ENCODE measurements at places on chromosomes 7 and 10. TPM values are rescaled to one million over a fixed set of nuclear protein-coding genes. Genes with fewer than 3 reads are reported as not detected.

DNA sequence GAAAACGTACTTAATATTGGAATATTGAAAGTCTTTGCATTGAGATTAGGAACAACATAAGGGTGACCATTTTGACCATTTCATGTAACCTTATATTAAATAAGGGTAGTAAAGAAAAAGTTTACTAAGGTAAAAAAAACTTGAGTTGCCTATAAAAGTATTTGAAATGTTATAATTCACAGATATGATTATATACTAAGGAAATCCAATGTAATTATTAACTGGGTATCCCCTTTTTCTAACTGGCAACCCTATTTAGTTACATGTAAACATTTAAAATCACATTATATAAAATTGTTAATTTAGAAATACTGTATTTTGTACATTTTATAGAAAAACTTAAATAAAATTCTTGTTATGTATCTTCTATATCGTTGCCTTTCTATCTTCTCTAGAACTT lies 64.2 kb downstream of the TRIM24 start:
- no peak for DNase-seq

- DNase-seq, result no peak
Observed at GRCh38 chr10:92742331-92743228, 52.8 kb downstream of the HHEX start.

DNA sequence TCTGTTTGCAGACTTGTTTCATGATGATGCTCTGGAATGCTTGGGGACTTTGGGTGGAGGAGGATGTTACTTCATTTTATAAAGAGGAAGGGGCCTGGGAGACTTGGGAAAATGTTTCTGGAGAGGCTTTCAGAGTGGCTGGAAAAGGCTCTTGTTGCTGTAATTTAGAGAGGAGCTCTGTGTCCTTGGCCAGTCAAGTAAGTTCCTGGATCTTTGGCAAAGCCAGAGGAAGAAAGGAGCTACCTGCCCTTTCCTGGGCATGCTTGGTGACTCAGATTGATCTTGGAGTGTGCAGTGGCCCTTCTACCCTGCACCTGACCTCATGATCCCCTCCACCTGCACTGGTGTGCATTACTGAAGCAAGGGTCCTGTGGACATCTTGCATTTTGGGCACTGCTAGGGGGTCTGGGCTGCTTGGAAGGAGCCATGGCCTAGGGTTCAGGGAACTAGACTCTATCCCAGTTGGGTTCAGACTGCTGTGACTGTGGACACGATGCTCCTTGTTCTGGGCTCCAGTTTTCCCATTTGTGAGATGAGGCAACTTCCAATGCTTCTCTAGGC lies 56.1 kb downstream of the ADCYAP1R1 start:
- DNase-seq, result no peak

- DNase-seq, result no peak
Observed at GRCh38 chr7:1093916-1094508, 6.1 kb downstream of the GPER1 start.

- DNase-seq, result no peak
Observed at GRCh38 chr7:79593866-79594301, 140.4 kb upstream of the MAGI2 start.

DNA sequence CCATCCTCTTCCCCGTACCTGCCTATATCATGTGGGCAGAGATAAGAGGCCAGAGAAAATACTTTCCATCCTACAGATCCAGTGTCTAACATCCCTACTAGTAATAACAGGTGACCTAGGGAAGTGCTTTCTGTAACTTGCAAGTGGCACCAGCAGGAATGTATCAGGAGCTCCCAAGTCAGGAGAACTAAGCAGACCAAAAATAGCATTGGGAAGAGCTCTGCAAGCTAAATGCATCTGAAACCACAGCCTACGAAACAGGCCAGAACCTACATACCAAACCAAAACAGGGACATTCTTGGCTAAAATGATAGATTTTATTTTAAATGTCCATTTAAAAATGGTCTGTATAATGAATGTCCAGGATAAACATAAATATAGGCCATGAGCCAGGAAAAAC lies 680.8 kb downstream of the PHTF2 start:
- no peak for DNase-seq

DNA sequence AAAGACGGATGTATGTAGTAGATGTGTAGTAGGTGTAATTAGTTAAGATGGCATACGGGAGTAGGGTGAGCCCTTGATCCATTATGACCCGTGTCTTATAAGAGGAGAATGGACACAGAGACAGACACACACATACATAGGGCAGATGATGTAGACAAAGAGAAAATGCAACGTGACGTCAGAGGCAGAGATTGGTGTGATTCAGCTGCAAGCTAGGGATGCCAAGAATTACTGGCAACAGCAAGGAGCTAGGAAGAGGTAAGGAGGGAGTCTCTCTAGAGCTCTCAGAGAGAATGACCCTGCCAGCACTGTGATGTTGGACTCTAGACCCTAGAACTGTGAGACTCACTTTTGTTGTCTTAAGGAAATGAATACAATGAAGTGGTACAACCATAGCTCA lies 247.0 kb upstream of the HABP2 start:
- DNase-seq, result no peak

- DNase-seq, result peak; percentile 94
Observed at GRCh38 chr7:100158229-100159098, at the start of gene TRAPPC14. TSS of gene TRAPPC14 (minus strand) at chr7:100158723. CDS start at chr7:100158499, 224 bp downstream.

DNA sequence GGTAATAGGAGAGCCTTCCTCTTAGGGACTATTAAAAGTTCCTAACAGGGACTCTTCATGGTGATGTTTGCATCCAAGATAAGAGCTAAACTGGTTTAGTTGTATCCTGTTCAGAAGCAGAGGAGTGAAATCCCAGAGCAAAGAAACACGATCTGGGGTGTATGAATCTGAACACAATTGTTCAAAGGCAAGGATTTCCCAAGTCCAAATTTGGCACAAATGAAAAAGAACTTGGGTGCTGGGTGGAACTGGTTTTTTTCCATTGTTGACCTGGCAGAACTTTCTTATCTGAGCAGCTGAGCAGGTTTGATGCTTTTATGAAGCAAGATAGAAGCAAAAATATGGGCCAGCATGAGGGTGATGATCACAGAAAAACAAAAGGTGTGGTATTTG lies 6.0 kb downstream of the AGFG2 start:
- no peak for DNase-seq

DNA sequence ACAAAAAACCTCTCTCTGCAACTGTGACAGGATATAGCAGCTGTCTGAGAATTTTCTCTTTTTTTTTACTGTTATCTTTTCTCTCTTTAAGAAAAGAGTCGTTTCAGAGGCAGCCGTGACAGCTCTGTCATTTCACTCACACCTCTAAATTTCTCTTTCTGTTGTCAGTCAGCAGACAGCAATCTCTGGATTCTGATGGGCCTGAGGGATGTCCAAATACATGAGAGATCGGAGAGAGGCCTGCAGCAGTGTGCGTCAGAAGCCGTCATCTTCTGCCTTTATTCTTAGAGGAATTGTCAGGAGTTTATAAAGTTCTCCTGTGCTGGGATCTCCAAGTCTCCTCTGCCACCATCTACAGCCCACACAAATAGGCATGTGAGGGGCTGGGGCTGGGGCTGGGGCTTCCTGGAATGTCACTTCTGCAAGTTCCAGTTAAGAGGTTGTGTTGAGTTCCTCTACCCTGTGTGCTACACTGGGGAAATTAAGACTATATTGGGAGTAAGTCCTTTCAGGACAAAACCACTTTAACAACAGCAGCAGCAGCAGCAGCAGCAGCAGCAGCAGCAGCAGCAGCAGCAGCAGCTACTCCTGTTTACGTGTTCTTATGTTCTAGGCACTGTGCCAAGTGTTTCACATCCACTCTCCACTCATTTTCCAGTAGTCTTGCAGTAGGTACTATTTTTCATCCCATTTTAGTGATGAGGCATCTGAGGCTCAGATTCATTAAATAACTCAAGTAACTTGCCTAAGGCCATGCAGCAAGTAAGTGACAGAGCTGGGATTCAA lies 541.3 kb downstream of the LRMDA start:
- no peak for DNase-seq

GRCh38 chr7:46229409-46229808 lies 308.3 kb upstream of the IGFBP3 start:
- DNase-seq, result no peak

- DNase-seq, result no peak
Observed at GRCh38 chr7:126727930-126728391, 524.8 kb downstream of the GRM8 start.

- no peak for DNase-seq
Observed at GRCh38 chr10:127880557-127880956, 12.2 kb downstream of the CLRN3 start.

DNA sequence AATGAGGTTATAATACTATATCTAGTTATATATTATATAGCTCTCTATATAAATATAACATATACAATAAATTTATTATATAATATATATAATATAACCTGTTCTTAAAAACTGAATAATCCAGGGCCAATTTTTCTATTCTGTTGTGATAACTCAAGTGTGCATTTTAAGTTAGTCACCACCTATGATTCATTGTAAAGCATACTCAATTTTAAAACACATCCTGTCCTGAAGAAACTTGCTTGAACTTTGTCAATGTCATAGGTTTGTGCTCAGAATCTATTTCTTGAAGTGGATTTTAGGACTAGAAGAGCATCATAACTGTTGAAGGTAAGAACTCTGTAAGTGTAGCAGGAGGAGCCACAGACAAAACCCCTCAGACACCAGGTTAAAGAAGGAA lies 1209.8 kb downstream of the REEP3 start:
- DNase-seq, result no peak

DNA sequence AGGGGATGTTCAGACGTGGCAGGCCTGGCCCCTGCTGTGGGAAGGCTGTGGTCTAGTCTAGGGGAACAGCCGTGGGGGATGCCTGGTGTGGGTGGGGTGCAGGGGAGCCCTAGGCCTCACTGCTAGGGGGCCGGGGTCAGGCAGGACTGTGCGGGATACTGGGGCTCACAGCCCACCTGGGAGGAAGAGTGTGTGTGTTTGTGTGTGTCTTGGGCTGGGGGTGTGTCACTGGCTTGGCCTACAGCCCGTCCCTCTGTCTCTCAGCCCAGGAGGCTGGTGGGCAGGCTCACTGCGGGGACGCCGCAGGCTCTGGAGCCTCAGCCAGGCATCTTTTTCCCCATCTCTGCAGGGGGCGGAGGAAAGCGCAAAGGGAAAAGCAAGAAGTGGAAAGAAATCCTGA lies 118.8 kb downstream of the GRK5 start:
- DNase-seq, result no peak

GRCh38 chr10:110076559-110077318 lies 69.0 kb downstream of the ADD3 start:
- no peak for DNase-seq

GRCh38 chr7:111605246-111605645 lies 43.0 kb upstream of the IMMP2L start:
- DNase-seq, result no peak

- no peak for DNase-seq
Observed at GRCh38 chr10:79249186-79250121, 97.8 kb upstream of the PPIF start.

DNA sequence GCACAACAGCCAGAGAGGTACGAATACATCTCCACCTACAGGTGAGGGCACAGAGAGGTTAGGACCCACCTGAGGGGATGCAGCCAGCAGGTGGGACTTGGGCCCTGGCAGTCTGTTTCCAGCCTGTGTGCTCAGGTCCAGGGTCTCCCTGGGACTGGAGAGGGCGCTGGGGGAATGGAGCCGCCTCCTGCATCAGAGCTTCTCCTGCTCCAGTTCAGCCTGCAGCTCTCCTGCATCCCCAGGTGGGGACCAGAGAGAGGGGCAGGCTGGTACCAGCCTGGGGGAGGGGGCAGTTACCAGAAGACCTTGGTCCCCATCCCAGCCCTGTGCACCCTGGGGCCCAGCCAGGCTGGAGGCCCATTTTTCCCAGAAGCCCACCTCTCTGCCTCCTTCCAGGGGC lies 80.7 kb downstream of the LHPP start:
- no peak for DNase-seq

DNA sequence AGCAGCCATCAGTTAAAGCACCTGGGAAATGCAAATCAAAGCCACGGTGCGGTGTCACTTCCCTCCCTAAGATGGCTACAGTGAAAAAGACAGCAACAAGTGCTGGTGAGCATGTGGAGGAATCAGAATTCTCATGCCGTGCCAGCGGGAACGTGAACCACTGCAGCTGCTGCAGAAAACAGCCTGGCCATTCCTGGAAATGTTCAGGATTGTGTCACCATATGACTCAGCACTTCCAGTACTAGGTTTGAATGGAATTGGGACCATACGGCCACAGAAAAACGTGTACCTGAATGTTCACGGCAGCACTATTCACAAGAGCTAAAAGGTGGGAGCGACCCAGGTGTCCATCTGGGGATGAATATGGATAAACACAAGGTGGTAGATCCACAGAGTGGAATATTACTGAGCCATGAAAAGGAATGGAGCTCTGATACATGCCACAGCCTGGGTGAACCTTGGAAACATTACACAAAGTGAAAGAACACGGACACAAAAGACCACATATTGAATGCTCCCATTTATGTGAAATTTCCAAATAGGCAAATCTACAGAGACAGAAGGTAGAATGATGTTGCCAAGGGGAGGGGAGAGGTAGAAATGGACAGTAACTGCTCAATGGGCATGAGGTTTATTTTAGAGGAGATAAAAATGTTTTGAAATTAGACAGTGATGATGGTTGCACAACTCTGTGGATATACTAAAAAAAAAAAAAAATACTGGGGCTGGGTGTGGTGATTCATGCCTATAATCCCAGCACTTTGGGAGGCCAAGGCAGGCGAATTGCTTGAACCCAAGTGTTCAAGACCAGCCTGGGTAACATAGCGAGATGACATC lies 61.6 kb downstream of the MICALL2 start:
- no peak for DNase-seq

GRCh38 chr7:7641129-7641663 lies 644 bp downstream of the UMAD1 start:
- no peak for DNase-seq

DNA sequence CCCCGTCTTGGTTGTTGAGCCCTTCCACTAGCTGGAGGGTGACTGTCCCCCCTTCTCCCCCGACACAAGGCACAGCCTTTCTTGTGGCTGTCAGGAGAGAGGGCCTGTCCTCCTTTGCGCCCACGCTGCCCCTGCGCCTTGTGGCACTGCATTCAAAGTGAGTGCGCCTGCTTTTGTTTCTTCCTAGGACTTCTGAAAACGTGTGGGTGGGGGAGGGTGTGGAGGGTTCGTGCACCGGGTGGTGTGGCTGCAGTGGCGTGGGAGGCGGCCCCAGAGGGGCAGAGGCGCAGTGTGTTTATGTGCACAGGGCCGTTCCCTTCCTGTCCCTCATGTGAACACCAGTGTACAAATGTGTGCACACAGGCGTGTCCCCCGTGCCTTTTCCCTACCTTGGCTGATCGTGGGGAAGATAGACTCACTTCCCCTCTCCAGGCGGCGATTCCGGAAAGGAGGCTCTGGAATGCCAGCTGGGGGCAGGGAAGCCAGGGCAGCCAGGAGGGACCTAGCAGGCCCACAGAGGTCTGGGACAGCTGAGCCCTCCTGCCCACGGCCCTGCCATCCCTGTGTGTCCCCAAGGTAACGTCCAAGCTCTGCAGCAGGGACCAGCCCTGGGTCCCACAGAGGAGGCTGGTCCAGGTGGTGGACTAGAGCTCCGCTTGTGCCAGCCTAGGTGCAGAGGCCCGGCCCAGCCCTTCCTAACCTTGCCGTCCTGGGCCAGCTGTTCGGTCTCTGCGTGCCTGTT lies 88.8 kb downstream of the LHPP start:
- DNase-seq, result no peak

SPAM1 gene
- not detected for total RNA-seq

WNT16 gene
- total RNA-seq, result 0.22 TPM

SPDYE5 gene
- 0.28 TPM for total RNA-seq

PLAU gene
- total RNA-seq, result 9.4 TPM

CFAP70 gene
- total RNA-seq, result 0.81 TPM

TMEM184A gene
- total RNA-seq, result 2.8 TPM

FGF8 gene
- total RNA-seq, result not detected

FZD1 gene
- 1.9 TPM for total RNA-seq

TTYH3 gene
- 6.6 TPM for total RNA-seq

CFTR gene
- not detected for total RNA-seq

Measured in psoas muscle (tissue), 8 donors.